ENCODE measurements at places on chromosomes 2 and 18.

DNA sequence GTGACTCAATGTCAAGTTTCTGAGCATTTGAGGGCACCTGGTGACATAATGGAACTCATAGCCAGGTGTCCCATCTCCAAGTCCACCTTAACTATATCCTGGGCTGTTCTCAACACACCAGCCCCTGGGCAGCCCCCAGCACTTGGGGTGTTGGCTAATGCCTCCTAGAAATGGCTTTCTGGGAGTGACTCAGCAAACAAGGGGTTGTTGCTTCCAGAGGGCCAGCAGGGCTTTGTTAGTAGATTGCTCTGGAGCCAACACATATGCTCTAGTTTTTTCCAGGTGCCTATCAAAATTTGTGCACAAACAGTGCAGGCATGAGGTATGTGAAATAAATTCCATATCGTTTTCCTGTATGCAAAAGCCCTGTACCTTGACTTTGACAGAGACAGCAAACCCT lies 448.4 kb downstream of the SLC4A3 start:
- no peak for DNase-seq

GRCh38 chr2:86235196-86235980 lies 36.1 kb downstream of the MRPL35 start:
- DNase-seq: no peak

- DNase-seq: no peak
These were observed 12.5 kb upstream of the TNFAIP6 start for GRCh38 chr2:151344906-151345305.

DNA sequence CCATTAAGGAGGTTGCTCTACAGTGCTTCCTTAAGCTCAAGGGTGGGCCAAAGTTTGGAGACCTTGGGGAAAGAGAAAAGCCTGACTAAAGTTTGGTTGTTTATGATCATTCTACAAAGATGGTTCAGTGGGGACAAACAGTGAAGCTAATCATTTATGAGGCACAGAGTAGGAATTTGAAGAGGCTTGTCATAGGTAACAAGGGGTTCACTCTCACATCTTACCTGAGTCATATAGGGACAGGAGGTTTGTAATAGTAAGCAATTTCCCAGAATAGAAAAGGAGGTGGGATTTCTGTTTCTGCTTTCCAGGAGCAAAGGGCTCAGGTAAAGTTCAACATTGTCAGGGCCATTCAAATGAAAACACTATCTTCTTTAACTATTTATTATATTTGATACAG lies 787.9 kb downstream of the CPS1 start:
- no peak for DNase-seq

- no peak for DNase-seq
These were observed 80.5 kb upstream of the HPCAL1 start for GRCh38 chr2:10221976-10222870.

- no peak for DNase-seq
These were observed 289.9 kb downstream of the LRRTM1 start for GRCh38 chr2:80014637-80015036.

DNA sequence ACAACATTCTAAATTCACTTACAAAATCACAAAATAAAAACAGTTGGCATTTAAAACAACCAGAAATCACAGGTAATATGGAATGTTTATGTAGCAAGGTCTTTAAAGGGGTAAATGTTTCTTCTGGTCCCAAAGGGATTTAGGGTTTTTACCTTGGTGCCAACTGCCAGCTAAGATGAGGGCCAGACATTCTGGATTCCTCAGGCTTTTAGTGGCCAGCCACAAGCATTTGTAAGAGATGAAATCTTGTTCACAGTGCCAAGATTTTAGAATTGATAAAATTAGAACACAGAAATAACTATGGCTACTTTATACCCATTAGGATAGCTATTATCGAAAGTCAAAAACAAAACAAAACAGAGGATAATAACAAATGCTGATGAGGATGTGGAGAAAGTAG lies 60.4 kb upstream of the CDKL4 start:
- DNase-seq: no peak

All from Ammon's horn (tissue), 1 donor.